T-helper 17 cell (primary cell): ENCODE measurements at places on chromosomes 11 and 22. TPM values are rescaled to one million over a fixed set of nuclear protein-coding genes. Genes with fewer than 3 reads are reported as not detected.
A peak's percentile ranks its signal among the peaks of the same experiment; 100 is the strongest.

Gene OR8G5
- not detected for total RNA-seq

Gene KCTD17
- total RNA-seq = 31.5 TPM

Gene KRTAP5-9
- not detected for total RNA-seq

Gene ATG13
- total RNA-seq = 110 TPM

Gene STK33
- 0.55 TPM for total RNA-seq

DNA sequence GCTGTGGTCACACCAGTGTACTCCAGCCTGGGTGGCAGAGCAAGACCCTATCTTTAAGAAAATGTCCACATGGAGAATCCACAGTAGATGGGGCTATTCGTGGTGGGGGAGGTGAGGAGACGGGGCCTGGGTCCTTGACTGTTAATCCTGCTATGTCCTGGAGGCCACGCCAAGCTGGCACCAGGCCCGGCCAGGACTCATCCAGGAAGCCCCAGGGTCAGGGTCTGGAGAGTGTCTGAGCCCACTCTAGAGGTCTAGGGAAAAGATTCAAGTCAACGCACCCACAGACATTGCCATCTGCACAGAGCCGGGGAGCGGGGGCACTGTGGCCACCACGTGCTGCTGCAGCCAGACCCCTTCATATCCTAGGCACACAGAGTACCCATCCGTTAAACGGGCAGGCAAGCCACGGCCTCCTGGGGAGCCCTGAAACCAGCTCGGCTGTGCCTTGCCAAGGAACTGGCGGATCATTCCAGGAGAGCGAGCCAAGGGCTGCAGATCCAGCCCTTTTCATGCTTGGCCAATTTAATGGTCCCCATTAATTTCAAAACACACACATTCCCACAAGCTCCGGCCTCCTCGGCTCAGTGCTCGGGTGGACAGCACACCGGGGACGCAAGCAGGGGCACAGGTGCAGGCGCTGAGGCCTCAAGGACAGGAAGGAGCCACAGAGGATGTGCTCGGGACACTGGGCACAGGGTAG is 24.7 kb downstream of the MACROD1 start:
- H3K4me3 ChIP-seq = no peak overlapping the region
- H3K36me3 ChIP-seq = no peaks in the 10 kb centered on the region
- peak overlapping the region; percentile 27 for H3K27ac ChIP-seq

- no peaks in the 10 kb centered on the region for H3K27me3 ChIP-seq
- H3K4me1 ChIP-seq = peaks cover 10% of the 10 kb centered on the region
- no peak overlapping the region for H3K4me3 ChIP-seq
- H3K27ac ChIP-seq = no peak overlapping the region
Measured at GRCh38 chr11:46543564-46543963, 50.3 kb downstream of the AMBRA1 start.

- DNase-seq = peak; percentile 45
- peaks cover 17% of the 10 kb centered on the region for H3K36me3 ChIP-seq
- peaks cover 40% of the 10 kb centered on the region for H3K27me3 ChIP-seq
Measured at GRCh38 chr22:45863981-45864751, 112.8 kb downstream of the WNT7B start.

DNA sequence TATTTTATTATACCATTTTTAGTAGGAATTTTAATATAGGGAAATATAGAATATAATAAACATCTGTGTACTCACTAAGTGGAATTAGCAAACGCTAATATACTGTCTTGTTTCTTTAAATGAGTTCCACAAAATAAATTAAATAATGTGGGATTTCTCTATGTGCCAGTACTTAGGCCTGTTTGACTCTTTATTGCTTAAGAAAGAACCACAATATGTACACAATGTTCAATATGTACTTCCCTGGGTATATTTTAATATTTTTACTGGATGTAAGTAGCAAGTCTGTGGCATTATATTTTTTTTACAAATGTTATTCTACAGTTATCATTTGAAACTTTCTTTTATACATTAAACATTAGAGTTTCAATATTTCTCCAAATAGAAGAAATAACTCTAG is 92.5 kb upstream of the CARD18 start:
- H3K4me1 ChIP-seq = no peaks in the 10 kb centered on the region
- H3K27ac ChIP-seq = no peak overlapping the region
- H3K36me3 ChIP-seq = no peaks in the 10 kb centered on the region
- no peak for DNase-seq
- H3K4me3 ChIP-seq = no peak overlapping the region

DNA sequence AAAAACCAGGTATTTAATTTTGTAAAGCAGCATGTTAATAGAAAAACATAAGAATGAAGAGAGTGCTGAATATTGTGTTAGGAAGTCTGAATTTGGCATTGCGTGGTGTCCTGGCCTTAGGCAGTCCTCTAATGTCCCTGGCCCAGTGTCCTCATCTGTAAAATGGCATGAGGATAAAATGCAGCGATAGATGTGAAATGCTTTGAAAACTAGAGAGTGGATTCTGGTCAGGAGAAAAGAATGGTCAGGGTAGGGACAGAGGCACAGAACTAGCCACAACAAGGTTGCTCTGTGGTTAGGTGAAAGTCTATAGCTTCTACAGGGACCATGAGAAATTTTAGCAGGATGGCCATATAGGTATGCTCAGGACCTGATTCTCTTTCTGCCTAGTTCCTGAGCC is 18.9 kb downstream of the RNF185 start:
- DNase-seq = no peak
- H3K36me3 ChIP-seq = no peaks in the 10 kb centered on the region
- peaks cover 4% of the 10 kb centered on the region for H3K4me1 ChIP-seq
- no peak overlapping the region for H3K4me3 ChIP-seq
- H3K27ac ChIP-seq = peak overlapping the region; percentile 9
- no peaks in the 10 kb centered on the region for H3K27me3 ChIP-seq

- no peaks in the 10 kb centered on the region for H3K27me3 ChIP-seq
- DNase-seq = no peak
- H3K36me3 ChIP-seq = no peaks in the 10 kb centered on the region
- H3K4me3 ChIP-seq = no peak overlapping the region
Measured at GRCh38 chr11:131760091-131761061, 390.0 kb downstream of the NTM start.

DNA sequence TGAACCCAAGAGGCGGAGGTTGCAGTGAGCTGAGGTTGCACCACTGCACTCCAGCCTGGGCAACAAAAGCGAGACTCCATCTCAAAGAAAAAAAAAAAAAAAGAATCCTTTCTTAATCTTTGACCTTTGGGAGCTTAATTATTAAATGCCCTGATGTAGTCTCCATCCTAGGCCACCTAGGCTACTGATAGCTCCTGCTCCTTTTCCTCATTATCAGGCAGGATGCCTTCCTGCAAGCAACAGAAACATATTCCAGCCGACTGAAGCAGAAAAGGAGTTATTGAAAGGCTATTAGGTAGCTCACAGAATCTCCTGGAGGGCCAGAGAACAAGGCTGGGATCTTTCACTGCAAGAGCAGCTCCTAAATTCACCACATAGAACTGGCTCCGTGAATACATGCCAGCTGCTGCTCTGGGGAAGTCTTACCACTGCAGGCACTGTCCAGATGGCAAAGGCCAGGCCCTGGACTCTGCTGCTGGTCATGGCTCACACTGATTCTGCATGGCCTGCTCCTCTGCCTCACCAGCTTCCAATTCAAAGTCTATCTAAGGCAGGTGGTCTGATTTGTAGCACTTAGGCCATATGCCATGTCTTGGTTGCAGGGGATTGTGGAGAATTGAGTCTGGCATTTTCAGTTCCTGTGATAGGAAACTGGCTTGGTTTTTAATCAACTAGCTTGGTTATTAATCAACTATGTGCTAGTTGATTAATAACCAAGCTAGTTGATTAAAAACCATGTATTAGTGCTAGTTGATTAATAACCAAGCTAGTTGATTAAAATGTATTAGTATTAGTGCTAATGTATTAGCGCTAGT is 26.0 kb upstream of the POLD3 start:
- peaks cover 5% of the 10 kb centered on the region for H3K27me3 ChIP-seq
- no peaks in the 10 kb centered on the region for H3K4me1 ChIP-seq
- H3K36me3 ChIP-seq = peaks cover 2% of the 10 kb centered on the region
- H3K4me3 ChIP-seq = no peak overlapping the region
- no peak for DNase-seq

GRCh38 chr11:103537904-103538502 is 428.8 kb downstream of the DYNC2H1 start:
- H3K4me1 ChIP-seq = peaks cover 3% of the 10 kb centered on the region
- H3K27ac ChIP-seq = no peak overlapping the region
- no peaks in the 10 kb centered on the region for H3K36me3 ChIP-seq
- H3K27me3 ChIP-seq = peaks cover 14% of the 10 kb centered on the region

GRCh38 chr22:29150701-29151100 is 55.0 kb upstream of the EMID1 start:
- H3K27me3 ChIP-seq = peaks cover 49% of the 10 kb centered on the region
- peaks cover 6% of the 10 kb centered on the region for H3K4me1 ChIP-seq
- DNase-seq = no peak
- no peak overlapping the region for H3K27ac ChIP-seq
- no peaks in the 10 kb centered on the region for H3K36me3 ChIP-seq
- H3K4me3 ChIP-seq = no peak overlapping the region

DNA sequence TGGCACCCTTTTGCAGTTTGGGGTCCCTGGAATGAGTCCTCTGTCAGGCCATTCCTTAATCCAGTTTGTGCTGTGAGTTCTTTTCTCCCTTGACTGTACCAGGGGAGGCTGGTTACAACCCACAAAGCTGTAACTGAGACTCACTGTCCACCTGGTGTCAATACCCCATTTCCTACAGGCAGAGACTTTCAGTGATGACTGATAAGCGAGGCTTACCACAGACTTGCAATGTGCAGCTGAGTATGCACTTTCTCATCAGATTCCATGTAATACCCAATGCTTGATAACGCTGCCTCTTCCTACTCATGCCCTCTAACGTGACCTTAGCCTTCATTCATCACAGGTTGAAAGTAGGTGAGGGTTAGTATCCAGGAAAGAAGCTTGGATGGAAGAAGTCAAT is 120.1 kb downstream of the INSC start:
- H3K36me3 ChIP-seq = no peaks in the 10 kb centered on the region
- H3K4me1 ChIP-seq = no peaks in the 10 kb centered on the region
- DNase-seq = no peak

GRCh38 chr11:19428206-19429002 is 187.7 kb upstream of the E2F8 start:
- no peaks in the 10 kb centered on the region for H3K4me1 ChIP-seq
- no peak overlapping the region for H3K4me3 ChIP-seq
- H3K36me3 ChIP-seq = no peaks in the 10 kb centered on the region
- no peak for DNase-seq
- H3K27me3 ChIP-seq = peaks cover 78% of the 10 kb centered on the region

GRCh38 chr11:43736502-43737200 is 56.1 kb downstream of the HSD17B12 start:
- no peak overlapping the region for H3K4me3 ChIP-seq
- peaks cover 4% of the 10 kb centered on the region for H3K4me1 ChIP-seq
- H3K36me3 ChIP-seq = peaks cover 2% of the 10 kb centered on the region
- DNase-seq = no peak
- H3K27me3 ChIP-seq = no peaks in the 10 kb centered on the region

DNA sequence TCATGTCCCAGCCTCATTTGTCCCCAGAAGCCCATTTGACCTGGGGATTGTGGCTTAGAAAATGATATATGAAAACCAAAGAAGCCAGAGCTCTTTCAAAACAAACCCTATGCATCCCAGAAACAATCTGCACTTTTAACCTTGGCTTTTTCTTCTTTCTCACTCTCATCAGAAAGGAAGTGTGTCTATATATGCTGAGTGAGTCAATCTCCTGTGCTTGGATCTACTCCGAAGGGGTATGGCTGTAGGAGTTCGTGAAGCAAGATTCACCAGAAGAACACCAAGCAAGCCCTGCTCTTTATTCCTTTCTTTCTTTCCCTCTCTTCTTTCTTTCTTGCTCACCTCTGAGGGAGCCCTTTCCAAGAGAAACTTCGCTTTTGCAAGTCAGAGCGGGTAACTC is 636 bp downstream of the PAMR1 start:
- peak overlapping the region; percentile 16 for H3K27ac ChIP-seq
- peaks cover 3% of the 10 kb centered on the region for H3K4me1 ChIP-seq
- no peak overlapping the region for H3K4me3 ChIP-seq
- DNase-seq = no peak
- H3K27me3 ChIP-seq = peaks cover 75% of the 10 kb centered on the region
- H3K36me3 ChIP-seq = no peaks in the 10 kb centered on the region
